BE2C (cell line): ENCODE measurements at places on chromosomes 1 and 21.

DNA sequence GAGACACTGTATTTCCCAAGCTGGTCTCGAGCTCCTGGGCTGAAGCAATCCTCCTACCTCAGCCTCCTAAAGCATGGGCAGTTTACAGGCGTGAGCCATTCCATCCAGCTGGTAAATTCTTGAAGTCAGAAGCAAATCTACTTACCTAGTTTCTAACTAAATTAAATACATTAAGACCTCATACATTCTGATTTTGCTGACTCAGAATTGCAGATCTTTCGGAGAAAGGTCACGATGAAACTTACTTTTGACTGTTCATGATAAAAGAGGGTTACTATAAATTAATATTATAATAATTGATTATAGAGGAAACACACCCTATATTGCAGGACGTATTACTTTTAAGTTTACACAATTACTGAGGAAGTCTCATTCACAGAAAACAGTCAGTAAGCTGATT is 132.3 kb downstream of the ZZZ3 start:
- no peak for DNase-seq

DNA sequence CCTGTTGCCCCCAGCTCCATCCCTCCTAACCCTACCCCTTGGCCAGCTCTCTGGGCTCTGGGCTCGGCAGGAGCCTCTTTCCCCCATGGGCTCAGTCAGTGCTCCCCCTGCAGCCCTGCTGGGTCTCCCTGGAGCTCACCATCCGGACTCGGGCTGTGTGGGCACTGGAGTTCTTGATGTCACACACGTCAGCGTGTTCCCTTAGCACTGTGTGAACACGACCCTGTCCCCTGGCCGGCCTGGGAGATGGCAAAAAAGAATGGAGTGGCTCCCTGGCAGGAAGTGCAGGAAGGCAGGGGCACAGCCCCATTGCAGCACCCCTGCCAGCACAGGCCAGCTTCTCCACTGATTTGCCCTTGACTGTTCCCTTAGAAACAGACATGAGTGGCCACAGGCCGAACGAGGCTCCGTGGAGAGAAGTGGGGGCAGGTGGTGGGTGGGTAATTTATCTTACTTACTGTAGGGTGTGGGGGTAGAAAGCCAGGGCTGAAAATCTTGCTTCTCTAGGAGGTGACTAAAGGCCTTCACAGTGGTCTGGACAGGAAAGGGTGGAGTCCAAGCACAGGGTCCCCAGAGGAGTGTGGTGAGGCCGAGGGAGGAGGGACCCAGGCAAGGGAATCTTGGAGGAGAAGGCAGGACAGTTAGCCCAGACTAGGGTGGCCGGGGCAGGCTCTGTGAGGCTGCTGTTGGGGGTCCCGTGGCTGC is 381.7 kb upstream of the VAMP3 start:
- DNase-seq = peak; percentile 22

DNA sequence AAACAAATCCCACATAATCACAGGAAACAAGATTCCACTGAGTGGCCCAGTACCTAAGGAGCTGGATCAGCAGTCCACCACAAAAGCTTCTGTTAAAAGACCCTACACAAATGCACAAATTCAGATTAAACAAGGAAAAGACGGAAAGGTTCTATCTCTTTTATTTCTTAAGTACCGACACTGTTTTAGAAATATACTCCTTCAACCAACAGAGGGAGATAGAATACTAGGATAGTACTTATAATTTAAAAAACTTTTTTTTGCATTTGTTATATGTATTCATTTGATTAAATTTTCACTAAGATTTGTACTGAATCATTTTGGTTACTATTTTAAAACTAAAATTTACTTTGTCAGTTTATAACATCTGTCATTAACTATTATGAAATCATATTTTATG is 12.5 kb downstream of the CDC7 start:
- DNase-seq = no peak

DNA sequence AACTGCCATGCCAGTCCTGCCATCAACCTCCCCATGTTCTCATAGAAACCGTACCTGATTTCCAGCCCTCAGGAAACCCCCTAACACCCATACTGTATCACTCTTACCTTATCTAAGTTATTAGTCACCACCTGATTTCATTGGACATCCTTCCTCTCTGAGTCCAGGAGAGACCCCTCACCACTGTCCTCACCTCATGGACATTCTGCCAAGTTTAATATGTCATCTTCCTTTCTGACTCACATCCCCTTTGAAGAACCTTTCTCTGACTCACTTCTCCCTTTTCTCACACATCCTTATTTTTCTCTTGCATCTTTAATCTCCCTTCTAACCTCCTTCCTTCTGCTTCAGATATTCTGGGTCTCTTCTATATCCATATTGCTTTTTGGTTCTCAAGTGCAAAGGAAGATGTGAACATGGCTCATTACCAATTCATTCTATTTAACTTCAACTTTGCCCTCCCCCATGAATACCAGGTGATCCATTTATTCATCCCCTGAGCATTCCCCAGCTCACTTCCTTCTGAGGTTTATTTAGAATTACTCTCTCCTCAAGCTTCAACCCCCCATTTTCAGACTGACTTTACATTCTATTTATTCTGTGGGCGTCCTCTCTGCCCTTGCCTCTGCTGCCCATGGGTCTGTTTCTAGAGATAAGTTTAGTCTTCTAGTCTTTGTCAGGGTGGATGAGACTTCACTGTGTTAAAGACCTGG is 206.8 kb upstream of the ESRRG start:
- no peak for DNase-seq
